ENCODE measurements at places on chromosomes 3 and 15. TPM values are rescaled to one million over a fixed set of nuclear protein-coding genes. Genes with fewer than 3 reads are reported as not detected.

The RBP2 gene
- not detected for total RNA-seq

The GOLGA8S gene
- not detected for total RNA-seq

The SERPINI2 gene
- total RNA-seq: 2.5 TPM

The CSNK1G1 gene
- total RNA-seq: 13.4 TPM

The SLC22A14 gene
- total RNA-seq: not detected

- no peak overlapping the region for H3K27ac ChIP-seq
- no peaks in the 10 kb centered on the region for H3K4me1 ChIP-seq
- no peak overlapping the region for H3K4me3 ChIP-seq
These were observed 33.8 kb downstream of the MRAS start for GRCh38 chr3:138381950-138382715.

- no peak overlapping the region for H3K27ac ChIP-seq
- H3K4me1 ChIP-seq: no peaks in the 10 kb centered on the region
- no peak overlapping the region for H3K4me3 ChIP-seq
- no peaks in the 10 kb centered on the region for H3K36me3 ChIP-seq
- H3K27me3 ChIP-seq: no peaks in the 10 kb centered on the region
- DNase-seq: no peak
These were observed 63.5 kb upstream of the CCDC54 start for GRCh38 chr3:107313711-107314110.

GRCh38 chr3:9946112-9947024, 5.8 kb downstream of the PRRT3 start:
- H3K4me3 ChIP-seq: peak overlapping the region; percentile 66
- no peaks in the 10 kb centered on the region for H3K27me3 ChIP-seq
- H3K4me1 ChIP-seq: peaks cover 7% of the 10 kb centered on the region
- no peaks in the 10 kb centered on the region for H3K36me3 ChIP-seq
- no peak overlapping the region for H3K27ac ChIP-seq

- peaks cover 11% of the 10 kb centered on the region for H3K27me3 ChIP-seq
These were observed 8.2 kb downstream of the ALG3 start for GRCh38 chr3:184240384-184241140.

- no peak for DNase-seq
- no peaks in the 10 kb centered on the region for H3K36me3 ChIP-seq
- no peak overlapping the region for H3K27ac ChIP-seq
- no peak overlapping the region for H3K4me3 ChIP-seq
These were observed 139.8 kb downstream of the RPL22L1 start for GRCh38 chr3:170730071-170730812.

- no peak for DNase-seq
- H3K4me1 ChIP-seq: no peaks in the 10 kb centered on the region
- no peak overlapping the region for H3K27ac ChIP-seq
- no peaks in the 10 kb centered on the region for H3K36me3 ChIP-seq
These were observed 51.0 kb upstream of the DCLK3 start for GRCh38 chr3:36815375-36815774.

Data from GM23338 (cell line).